HuH-7.5 (cell line): ENCODE measurements at places on chromosomes 5 and 9.

GRCh38 chr5:146301626-146302025, 37.0 kb upstream of the POU4F3 start:
- no peak for DNase-seq

DNA sequence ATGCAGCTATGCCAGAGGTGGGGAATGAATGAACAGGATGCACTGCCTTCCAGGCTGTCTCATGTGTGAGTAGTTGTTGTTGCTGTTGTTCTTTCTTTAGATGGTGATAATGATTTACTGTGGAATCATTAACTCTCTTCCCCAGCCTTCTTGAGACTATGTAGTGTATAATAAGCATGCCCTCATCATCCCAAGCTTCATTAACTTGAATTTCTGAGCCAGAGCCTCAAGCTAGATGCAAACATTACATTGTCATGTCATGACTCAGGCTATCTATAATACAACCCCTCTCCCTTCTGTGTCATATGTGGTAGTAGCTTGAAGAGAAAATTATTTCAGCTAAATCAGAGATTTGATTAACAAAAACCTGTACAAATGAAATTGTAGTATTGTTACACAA, 10.0 kb upstream of the ADAMTSL1 start:
- DNase-seq = no peak

DNA sequence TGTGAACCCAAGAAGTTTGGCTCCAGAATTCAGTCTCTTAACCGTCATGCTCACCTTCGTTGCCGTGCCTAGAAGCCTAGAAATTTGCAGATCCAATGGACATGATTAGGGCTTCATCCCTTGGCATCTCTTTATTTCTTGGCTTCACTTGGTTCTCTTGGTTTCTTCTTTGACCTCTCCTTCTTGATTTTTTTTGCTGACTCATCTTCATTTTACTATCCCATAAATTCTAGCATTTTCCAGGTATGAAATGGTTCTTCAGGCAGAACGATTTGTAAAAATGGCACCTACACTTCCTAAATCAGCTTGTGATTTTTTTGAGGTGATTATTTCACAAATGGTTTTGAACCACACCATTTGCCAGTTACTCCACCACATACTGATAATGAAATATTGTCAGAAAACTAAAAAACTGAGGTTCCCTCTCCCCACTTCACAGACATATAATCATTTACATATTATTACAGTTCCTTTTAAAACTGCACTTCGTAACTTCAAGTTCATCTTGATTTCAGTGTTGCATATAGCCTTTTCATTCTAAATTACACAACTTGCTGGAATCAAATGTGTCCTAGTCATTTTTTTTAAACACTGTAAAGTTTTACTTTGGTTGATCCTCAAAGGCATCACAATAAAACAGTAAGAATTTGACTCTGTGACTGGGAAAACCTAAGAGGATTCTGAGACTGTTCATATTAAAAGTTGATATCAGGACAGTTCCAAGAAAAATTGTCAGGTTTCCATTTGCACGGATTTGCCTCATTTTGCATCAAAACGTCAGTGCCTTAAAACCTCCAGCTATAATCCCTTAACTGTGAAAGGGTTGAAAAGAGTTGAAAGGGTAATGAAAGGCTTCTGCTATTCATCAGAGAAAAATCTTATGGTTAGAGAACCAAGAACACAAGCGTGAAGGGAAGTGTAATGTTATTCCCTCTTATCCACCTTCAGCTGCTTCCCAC, 8.9 kb upstream of the NREP start:
- no peak for DNase-seq

GRCh38 chr9:113931140-113931539, 55.0 kb downstream of the ZNF618 start:
- no peak for DNase-seq

GRCh38 chr5:150181027-150181426, 8.8 kb upstream of the SLC6A7 start:
- no peak for DNase-seq

DNA sequence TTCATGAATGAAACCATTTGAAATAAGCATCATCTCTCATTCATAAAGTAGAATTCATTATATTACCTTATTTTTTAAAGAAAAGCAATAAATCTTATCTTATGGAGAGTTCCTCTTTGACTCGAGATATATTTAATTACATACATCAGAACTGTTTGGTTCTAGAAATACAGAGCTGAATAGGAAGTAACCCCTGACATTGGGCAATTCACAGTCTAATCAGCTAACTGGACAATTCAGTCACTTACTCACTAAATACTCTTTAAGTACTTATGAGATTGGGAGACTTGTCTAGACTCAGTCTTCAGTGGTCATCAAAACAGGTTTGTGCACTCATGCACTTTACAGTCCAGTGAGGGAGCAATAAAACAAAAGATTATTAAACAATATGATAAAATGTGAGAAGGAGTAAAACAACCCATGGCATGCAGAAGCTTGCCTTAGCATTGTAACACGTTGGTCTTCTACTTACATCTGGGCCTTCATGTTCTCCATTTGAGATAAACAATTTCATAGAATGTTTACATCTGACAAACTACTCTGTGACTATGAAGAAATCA, 11.5 kb upstream of the FBXO38 start:
- no peak for DNase-seq

- DNase-seq = no peak
These were observed 375.7 kb upstream of the PRR16 start for GRCh38 chr5:120088412-120088811.
